ENCODE measurements at places on chromosomes 2 and 18.

- ATAC-seq: no peak
These were observed 45.3 kb upstream of the REEP1 start for GRCh38 chr2:86382698-86383097.

- ATAC-seq: no peak
These were observed 607 bp upstream of the UBE2F start for GRCh38 chr2:237966250-237966564.

- no peak for ATAC-seq
These were observed 680.8 kb downstream of the NYAP2 start for GRCh38 chr2:226080334-226080733.

DNA sequence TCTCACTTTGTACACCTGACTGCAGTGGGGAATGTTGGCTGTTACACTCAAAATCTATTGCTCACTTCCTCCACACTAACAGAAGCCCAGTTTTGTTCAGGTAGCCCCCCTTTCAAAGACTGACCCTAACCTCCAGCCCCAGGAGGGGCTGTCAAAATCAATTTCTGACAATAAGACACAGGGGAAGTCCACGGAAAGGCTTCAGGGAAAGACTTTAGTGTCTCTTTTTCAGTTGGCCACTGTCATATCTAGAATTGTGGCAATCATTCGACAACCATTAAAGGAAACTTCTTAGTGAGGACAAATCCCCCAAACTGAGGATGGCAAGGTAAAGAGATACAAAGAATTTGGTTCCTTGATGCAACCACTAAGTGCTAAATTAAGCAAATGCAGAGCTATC lies 59.0 kb downstream of the BARD1 start:
- ATAC-seq: peak; percentile 45

DNA sequence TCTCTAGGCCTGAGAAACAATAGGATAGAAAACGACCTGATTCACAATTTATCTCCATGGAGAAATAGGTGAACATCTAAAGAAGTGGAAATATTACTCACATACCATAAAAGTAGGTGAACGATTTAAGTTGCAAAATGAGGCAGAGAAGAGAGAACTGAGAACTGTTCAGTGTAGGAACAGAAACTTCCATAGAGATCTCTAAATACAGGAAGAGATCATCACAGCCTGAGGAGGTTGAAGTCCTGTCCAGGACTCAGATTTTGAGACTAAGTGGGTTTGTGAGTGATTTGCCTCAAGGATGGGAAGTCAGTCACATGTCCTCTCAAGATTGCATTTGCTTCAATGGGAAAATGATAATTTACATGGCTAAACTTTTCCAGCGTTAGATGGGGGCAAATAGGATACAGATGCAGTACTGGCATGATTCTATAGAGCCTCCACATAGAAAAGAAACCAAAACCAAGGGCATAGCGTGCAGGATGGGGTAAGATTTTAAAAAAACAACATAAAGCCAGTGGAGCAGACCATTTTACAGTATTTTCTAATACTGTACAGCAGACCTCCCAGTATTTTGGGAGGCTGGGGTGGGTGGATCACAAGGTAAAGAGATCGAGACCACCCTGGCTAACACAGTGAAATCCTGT lies 68.8 kb downstream of the MEP1B start:
- peak; percentile 41 for ATAC-seq

- no peak for ATAC-seq
These were observed 377.7 kb upstream of the MYT1L start for GRCh38 chr2:2708575-2709430.

DNA sequence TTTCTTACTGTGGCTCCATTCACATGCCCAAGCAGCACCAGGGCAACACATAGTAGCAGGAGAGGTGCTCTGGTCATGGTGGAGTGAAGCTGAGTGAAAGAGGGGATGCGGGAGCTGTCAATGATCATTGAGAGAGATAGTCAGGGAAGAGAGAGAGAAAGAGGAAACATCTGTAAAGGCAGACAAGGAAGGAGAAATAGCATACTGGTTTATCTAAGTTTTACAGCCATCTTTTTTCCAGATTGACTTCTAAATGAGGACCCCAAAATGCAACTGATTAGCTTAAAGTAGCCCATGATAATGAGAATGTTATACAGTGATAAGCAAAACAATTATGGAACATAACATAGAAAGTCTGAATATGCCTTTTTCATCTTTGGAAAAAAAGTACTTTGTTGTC lies at the start of gene C2orf66:
Gene C2orf66, minus strand, starts transcription at position 96 of the 400 bp plus-strand sequence. Its CDS starts 19 bp downstream, at position 77.
- no peak for ATAC-seq

All from activated T-helper 17 cell treated with anti-CD3 and anti-CD28 coated beads, Interleukin-2, amount 50 U/mL, for 72 hours (primary cell).